ENCODE measurements at places on chromosomes 11 and 22.
A peak's percentile ranks its signal among the peaks of the same experiment; 100 is the strongest.

- no peak for DNase-seq
These were observed 392.9 kb downstream of the TENM4 start for GRCh38 chr11:79047980-79048379.

- no peak for DNase-seq
These were observed 127.4 kb upstream of the OPCML start for GRCh38 chr11:133659538-133660201.

GRCh38 chr11:66728693-66729385, at the start of gene SPTBN2:
Gene SPTBN2 (minus strand): TSS chr11:66729216. CDS start chr11:66721240, 7,976 bp downstream.
- DNase-seq = peak; percentile 24

DNA sequence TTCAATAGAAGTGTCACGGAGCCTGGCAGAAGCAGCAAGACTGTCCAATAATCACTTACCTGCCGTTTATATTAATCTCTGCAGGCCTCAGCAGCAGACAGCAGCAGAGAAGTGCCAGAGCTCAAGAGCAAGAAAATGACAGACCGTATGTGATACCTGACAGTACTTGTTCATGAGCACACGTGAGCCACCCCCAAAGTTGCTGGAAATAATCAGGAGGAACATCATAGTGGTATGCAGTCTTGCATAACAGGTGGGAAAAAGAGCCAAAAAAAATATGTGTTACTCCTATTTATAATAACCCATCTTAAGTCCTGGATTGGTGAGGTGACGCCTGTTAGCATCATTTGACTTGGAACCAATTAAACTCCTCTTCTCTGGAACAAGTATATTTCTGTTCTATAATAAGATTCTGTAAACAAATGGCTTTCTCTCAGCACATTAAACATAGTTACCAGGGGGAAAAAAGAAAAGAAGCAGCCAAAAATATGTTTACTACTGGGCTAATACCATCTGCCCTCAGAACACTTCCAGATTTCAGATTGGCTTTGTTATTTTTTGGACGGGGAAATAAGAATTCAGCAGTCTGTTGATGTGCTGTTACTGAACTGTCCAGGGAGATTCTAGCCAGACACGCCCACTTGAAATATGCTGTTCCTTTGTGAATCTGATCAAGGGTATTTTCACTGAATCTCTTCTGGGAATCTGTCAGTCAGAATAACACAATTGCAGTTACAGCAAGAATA, 7.9 kb upstream of the SLN start:
- DNase-seq = no peak

DNA sequence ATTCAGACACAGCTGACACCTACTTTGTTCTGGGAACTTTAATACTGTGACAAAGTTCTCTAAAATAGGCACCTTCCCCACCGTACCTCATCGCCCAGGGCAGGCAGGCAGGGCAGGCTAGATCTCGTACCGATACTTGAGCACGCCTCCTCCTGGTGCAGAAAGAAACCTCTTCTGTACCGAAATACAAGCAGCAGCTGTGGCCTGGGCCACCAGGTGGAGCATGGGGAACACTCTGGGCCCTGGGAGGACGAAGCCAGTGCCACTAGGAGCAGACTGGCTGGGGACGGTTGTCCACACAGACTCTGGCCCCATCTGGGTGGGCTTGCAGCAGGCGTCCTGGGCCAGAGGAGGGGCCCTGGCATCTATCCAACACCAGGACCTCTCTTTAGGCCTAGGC, 12.8 kb downstream of the PMM1 start:
- peak; percentile 69 for DNase-seq

GRCh38 chr11:77517226-77517625, 43.3 kb upstream of the PAK1 start:
- DNase-seq = no peak

- no peak for DNase-seq
These were observed 31.9 kb upstream of the TLCD5 start for GRCh38 chr11:120293038-120293800.

GRCh38 chr11:117554601-117555333, 227.1 kb downstream of the CEP164 start:
- DNase-seq = no peak

DNA sequence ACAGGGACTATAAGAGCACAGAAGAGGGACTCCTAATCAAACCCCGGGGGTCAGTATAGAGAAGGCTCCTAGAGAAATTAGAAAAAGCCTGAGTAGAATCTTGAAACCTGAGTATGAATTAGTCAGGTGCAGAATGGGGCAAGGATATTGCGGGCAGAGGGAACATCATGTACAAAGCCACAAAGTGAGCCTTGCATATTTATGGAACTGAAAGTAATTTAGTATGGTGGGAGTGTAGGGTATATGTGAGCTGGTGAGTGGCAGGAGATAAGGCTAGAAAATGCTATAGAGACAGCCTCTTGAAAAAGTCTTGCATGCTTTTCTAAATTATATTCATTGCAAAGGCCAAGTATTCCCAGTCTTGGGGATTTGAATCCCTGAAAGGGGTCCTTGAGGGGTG, 93.7 kb downstream of the STIM1 start:
- DNase-seq = no peak

DNA sequence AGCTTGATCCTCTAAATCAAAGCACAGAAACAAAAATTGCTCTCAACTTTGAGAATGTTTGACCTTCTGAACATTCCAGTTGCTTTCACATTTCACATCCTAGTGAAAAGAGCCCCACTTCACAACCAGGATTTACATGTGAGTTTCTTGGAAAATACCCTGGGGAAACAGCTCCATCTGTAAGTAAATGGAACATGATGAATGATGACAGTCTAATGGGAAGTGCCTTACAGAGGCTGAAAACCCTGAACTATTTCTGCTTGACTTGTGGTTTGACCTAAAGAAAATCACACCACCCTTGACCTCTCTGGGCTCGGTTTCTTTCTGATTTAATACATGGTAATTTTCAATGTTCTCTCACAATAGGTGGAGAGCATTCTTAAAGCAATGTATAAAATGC, 499.4 kb upstream of the API5 start:
- DNase-seq = no peak

DNA sequence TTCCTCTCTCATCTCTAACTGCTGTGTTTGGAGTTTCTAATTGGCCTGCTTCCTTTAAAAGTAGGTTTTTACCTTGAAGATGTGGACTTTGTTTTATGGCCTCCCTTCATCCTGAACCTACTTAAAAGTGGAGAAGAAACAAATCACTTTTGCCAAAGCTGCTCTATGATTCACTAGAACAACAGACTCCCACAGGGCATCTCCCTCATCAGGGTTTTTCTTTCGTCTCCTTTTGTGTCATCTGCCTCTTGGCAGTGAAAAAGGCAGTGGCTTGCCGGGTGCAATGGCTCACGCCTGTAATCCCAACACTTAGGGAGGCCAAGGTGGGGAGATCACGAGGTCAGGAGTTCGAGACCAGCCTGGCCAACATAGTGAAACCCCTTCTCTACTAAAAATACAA, 186.6 kb upstream of the MTNR1B start:
- no peak for DNase-seq

- no peak for DNase-seq
These were observed 8.2 kb upstream of the HSPA8 start for GRCh38 chr11:123069908-123070821.

DNA sequence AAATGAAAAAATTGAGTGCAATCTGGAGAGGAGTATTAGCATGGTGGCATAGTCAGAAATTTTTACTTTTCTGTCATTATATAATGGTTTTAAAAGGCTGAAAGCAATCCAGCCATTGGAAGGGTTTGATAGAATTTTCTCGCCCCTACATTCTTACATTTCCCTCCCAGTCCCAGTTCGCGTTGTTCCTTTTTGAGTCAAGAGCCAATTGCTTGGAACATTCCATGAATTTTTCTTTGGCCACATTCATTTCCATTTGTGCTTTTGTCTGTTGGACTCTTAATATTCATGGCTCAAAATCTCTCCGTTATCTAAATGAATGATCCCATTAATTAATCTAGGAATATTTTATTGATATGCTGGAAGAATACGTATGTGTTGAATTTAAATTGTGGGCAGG, 66.0 kb downstream of the GRK3 start:
- no peak for DNase-seq

GRCh38 chr11:118212131-118212725, 12.6 kb downstream of the JAML start:
- no peak for DNase-seq

DNA sequence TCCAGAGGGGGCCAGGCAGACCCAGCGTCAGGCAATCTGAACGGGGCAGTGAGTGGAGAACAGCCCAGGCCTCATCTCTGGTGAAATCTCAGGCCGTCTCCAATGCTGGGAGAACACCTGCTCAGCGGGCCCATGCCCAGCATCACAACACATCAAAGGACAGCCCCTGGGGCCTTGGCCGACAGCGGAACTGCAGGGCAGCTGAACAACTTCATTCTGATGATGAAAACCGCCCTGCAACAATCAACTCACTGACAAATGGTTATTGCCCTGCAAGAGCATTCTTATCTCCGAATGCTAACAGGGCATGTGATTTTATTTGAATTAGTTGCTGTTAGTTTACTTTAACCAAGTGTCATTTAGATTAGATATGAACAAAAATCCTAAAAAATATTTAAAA, 14.6 kb downstream of the CELSR1 start:
- DNase-seq = no peak

GRCh38 chr11:131229221-131229620, 141.2 kb upstream of the NTM start:
- DNase-seq = no peak

DNA sequence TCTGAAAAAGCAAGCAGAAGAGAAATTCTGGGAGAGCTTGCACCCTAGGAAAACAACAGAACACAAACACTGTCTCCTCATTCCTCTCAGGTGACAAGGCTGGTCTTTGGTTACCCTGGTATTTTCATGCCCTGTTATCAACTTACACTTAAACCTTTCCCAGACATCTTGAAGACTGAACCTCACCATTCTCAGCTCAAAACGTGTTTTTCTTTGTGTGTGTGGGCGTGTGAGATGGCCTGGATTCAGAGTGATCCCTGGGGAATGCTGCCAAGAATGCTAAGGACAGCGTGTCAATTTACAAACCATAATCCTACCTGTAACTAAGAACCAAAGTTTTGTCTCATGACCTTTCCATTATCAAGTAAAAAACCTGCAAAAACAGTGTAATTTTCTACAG, 33.3 kb downstream of the ELF5 start:
- DNase-seq = no peak

DNA sequence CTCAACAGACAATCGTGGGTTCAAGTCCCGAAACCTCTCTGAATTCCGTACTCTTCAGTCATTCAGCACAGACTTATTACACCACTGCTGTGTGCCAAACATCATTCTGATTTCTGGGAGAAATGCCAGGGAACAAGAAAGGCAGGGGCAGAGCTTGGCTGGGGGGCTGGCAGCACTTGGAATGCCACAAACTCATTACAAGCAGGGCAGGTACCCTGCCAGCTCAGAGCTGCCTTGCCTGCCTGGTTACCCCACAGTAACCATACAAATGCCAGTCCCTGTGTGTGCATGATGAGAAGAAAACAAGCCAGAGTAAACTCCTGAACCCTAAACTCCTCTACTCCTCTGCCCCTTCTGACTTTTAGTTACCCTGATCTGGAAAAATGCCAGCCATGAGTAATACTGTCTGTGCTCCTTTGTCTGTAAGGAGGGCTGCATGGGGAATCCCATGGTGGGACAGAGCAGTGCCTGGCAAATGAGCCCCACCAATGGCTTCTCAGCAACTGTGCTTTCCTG, 6.9 kb upstream of the RAD9A start:
- DNase-seq = no peak

- no peak for DNase-seq
These were observed 91.5 kb upstream of the YWHAH start for GRCh38 chr22:31852691-31853421.

GRCh38 chr11:116646191-116646590, 126.6 kb downstream of the BUD13 start:
- no peak for DNase-seq

DNA sequence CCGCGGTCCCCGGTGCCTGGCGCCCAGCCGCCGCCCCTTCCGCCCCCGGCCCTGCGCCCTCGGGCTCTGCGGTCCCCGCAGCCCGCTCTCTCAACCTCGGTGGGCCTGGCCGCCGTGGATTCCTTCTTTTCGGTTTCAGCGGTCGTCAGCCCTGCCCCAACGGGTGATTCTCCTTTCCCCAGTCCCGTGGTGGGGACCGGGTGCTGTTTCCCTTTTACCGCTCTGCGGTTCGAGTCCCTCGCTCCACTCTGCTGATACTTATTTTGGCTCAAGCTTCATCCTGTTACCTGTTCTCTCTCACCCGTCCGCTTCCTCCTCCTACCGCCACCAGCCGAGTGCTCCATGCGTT, 494 bp downstream of the ZDHHC5 start:
- DNase-seq = no peak

- DNase-seq = no peak
These were observed 30.6 kb upstream of the PIK3C2A start for GRCh38 chr11:17238377-17238776.

DNA sequence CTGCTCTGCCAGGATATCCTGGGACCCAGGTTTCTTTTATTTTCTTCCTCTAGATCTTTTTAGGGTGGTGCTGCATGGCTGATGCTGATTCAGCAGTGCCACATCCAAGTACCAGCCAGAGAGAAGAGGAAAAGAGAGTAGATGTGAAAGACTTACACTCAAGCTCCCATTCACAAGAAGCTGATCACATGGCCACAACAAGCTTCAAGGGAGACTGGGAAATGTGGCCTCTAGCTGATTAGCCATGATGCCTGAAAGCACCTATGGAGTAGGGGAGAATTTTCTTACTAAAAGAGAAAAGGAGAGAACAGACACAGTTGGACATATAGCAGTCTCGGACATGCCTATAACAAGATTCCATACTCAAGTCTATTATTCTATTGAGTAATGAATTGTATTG, 34.4 kb upstream of the FJX1 start:
- no peak for DNase-seq

DNA sequence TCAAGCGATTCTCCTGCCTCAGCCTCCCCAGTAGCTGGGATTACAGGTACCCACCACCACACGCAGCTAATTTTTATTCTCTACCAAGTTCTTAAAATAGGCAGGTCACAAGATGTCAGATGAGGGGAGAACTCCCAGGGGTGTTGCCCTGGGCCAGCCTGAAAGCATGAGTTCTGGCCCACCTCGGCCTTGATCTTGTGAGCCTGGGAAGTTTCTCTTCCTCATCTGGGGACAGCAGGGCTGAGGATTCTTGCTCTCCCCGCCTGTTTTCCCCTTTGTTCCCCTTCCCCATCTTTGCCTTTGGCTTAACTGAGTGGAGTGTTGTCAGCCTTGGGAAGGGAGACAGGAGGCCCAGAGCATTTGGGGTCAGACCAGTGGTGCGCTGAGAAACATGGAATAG, 3.5 kb downstream of the PDXP start:
- no peak for DNase-seq

GRCh38 chr22:49807780-49808708, 19.6 kb downstream of the BRD1 start:
- DNase-seq = peak; percentile 72

DNA sequence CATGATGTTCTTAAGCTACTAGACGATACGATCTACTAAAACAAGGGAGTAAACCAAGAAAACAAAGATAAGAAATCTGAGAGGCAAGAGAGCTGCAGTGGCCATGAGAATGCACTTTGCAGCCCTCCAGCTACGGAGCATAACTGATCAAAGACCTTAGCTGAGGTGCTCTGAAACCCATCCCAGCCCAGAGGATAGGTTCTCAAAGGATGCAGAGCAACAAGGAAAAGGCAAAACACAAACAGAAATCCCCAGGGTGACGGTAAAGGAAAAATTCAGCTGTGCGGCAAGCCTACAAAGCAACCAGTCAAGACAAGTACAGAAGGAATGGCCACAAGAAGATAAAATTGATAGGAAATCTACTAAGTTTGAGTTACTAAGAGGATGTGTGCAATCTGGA, 32.5 kb upstream of the CFAP300 start:
- DNase-seq = no peak

GRCh38 chr11:97398246-97398645, 1008.4 kb downstream of the JRKL start:
- no peak for DNase-seq

- DNase-seq = no peak
These were observed 4.3 kb upstream of the CHID1 start for GRCh38 chr11:914747-915501.
